Retinal pigment epithelial cell (primary cell): ENCODE measurements at places on chromosomes 12 and 14.
A peak's percentile ranks its signal among the peaks of the same experiment; 100 is the strongest.

DNA sequence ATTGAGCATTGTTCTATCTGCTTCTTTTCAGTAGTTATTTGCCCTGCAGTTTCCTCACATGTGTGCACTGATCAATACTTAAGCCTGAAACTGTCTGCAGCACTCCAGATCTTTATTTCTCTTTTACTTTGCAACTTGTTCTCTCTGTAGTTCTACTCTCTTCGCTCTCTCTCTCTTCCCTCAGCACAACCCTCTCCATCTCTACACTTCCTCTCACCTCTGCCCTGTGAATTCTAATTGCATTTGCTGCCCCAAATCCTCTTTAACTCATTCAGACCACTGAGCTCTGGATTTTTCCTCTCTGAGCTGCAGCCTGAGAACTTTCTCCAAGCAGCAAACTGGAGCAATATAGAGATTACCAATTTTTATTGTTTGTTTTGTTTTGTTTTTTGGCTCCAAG, 1035.5 kb downstream of the FSCB start:
- no peak for DNase-seq

DNA sequence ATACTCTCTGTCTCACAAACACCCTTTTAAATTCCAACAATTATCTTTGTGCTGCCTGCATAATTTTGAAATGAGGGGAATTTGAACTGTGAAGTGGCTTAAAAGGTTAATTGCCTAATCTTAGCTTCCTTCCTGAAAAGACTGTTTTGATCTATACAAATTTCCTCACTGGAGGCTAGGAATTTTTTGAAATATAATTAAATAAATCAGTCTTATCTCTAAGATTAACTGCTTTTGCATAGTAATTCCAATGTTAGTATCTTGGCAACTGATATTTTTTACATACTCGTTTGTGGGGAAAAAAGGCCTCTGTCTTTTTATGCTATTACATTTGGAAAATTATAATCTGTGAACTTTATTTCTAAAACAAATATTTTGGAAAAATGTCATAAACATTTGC, 498.5 kb downstream of the TMTC2 start:
- no peak for DNase-seq

GRCh38 chr14:95217391-95217900, 60.1 kb upstream of the DICER1 start:
- no peak for DNase-seq

DNA sequence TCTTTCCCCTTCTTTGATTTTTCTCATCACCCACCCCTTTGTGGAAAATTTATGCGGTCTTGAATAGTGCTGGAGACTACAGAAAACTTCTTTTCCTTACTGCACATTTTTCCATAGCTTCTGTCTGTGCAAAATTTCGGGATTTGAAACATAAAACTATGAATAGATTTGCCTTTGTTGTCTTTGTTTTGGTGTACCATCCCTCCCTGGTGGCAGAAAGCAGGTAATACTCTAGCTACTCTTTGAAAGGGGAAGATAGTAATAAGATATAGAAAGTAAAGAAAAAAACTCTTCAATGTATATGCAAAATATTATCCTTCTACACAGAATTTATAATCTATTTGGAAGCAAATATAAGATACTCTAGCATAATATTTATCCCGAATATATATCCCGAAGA, 79.1 kb upstream of the LMO3 start:
- no peak for DNase-seq

DNA sequence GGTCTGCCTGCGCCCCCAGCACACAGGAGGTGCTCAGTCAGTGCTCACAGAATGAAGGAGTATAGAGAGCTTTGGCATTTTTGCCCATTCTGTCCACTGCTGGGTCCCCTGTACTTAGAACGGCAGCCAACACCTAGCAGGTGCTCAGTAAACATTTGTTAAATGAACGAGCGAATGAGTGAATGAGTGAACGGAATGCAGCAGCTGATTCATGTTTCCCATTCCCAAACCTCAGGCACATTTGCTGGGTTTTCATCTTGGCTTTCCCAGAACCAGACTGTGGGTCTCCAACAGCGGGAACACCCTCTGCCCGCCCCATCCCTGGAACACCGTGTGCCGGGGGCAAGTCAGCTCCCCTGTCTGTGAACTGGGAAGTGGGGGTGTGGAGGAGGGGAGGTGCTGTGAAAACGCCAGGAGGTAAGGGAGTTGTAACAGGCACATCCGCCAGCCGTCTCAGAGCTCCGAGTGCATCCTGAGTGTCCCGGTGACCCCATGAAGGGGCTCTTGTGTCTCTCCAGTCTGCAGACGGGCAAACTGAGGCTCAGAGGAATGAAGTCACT, 47.3 kb downstream of the SCARB1 start:
- no peak for DNase-seq

- DNase-seq: no peak
Measured at GRCh38 chr12:18443768-18444437, 182.6 kb downstream of the PIK3C2G start.

DNA sequence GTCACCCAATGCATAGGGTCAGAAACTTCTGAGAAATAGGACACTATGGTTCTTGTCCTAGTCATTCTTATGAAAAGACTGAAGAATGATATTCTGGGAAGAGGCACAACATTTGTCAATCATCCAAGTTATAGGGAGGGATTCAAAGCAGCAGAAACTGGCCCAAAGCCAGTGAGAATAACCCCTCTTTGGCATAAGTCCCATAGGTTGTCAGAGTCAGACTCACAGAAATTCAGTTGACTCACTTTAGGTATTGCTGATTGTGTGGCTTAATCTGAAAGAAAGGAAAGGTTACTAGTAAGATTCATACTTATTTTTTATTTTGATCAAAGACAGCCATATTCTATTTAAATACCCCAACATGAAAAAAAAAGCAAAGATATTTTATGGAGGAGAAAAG, 151.0 kb downstream of the SRGAP1 start:
- DNase-seq: no peak

GRCh38 chr14:38824706-38825105, 278.3 kb downstream of the SEC23A start:
- DNase-seq: no peak

GRCh38 chr12:49518914-49519573, 19.8 kb upstream of the KCNH3 start:
- DNase-seq: peak; percentile 32

- DNase-seq: peak; percentile 62
Measured at GRCh38 chr12:65823513-65824375, 539 bp upstream of the HMGA2 start.

DNA sequence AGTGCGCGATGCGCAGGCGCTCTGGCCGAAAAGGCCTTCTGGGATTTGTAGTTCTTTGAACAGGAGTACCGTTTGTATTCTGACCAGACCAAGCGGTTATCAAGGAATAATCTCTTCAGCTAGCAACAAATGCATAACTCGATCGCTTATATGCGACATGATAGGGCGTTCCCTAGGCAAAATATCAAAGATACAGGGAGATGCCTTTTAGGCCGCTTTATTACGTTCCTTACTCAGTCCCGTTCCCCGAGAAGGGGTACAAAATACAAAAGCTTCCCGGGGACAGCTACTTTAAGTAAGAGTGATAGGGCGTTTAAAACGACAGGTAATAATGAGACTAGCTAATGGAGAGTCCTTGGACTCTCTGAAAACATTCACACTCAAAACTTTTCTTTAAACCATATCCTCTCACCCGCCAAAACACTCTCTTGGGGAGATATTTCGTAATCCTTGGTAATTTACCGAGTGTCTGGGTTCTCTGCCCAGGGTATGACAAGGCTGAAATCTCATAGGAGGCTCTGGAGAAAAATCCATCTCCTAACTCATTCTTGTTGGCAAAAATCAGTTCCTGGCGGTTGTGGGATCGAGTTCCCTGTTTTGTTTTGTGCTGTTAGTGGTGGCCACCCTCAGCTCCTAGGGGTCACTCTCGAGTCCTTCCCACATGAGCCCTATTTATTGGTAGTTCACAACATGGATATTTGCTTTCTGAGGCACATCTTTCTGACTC, 412 bp upstream of the SNW1 start:
- DNase-seq: no peak

- no peak for DNase-seq
Measured at GRCh38 chr14:105091054-105091516, 25.9 kb upstream of the GPR132 start.

DNA sequence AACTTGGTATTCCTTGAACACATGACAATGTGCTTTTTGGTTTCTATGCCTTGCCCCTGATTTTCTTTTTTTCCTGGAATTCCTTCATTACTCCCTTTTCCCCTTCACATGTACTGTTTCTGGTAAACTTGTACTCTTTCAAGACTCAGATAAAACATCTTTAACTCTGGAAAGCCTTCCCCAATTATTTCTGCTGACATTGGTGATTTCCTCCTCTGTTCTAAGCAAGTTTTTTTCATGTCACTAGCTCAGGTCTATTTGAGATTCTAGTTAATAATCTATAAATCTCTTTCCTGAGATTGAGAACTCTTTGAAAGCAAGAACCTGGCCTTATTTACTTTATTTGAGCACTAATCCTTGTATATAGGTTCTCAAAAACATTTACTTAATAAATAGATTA, 24.0 kb upstream of the PTPRQ start:
- DNase-seq: no peak

DNA sequence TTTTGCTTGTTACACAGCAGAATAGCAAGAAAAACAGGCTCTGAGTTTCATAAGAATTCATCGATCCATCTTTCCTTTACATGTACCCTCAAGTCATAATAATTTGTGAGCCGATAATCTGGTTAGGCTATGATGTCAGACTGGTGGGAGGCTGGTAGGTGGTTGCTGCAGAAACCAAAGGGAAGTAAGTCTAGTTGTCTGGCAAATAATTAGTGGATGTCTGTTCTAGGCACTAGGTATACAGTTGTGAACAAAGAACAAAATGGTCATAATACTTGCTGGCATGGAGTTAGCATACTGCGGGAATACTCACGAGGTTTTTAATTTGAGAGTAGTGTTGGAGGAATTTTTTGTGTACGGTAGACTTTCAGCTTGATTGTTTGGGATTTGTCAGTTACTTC, 8.8 kb downstream of the SUSD6 start:
- DNase-seq: no peak
